ENCODE measurements at places on chromosomes 12 and 14.

DNA sequence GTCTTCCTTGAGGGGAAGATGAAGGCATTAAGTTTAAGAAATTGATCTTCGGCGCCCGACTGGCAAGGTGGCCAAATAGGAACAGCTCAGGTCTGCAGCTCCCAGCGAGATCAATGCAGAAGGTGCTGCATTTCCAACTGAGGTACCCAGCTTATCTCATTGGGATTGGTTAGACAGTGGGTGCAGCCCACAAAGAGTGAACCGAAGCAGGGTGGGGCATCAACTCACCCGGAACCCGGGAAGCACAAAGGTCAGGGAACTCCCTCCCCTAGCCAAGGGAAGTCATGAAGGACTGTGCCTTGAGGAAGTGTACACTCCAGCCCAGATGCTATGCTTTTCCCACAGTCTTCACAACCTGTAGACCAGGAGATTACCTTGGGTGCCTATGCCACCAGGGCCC is 45.2 kb upstream of the AVPR1A start:
- no peak for DNase-seq

- no peak for DNase-seq
Measured at GRCh38 chr14:105152794-105153241, 15.8 kb downstream of the JAG2 start.

DNA sequence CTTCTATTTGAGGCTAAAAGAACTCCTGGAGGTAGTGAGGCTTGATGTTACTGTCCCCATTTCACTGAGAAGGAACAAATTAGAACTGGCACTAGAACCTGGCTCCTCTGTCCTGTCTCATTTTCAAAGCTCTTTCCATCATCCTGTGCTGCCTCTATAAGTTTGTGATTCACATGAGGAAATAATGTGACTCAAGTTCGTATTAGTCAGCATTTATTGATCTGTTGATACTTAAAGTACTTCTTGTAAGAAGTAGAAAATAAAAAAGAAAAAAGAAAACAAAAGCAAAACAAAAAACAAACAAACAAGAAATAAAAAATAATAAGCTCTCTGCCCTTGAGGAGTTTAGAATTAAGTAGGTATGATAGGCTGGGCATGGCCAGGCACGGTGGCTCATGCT is 2.3 kb upstream of the ESPL1 start:
- no peak for DNase-seq

DNA sequence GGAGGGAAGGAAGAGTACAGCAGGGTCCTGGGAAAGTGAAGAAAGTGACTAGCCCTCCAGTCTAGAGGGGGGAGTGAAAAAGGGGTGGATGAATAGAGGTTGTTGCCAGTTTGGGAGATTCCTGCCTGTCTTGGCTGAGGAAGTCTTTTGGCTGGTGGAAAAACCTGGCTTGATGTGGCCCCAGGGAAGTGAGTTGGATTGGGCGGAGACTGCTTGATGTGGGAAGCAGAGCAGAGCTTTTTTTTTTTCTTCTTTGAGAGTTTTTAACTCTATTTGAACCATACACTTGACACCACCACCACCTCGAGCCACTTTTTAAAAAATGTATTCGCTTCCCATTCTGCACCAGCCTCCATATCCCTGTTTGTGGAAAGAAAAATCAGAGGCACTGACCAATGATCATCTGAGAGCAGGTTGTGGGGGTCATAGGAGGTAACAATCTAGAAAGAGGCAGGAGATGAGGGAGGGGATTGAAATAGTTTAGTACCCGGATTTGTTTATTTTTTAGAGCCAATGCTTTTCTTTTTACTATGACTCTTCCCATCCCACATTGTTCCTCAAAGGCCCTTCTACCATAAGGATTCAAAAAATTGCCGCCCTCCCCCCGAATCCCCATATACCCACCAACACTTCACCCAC is 690 bp upstream of the DTX3 start:
- no peak for DNase-seq

GRCh38 chr12:53755451-53755891 is 3.7 kb upstream of the CISTR start:
- DNase-seq, result no peak

DNA sequence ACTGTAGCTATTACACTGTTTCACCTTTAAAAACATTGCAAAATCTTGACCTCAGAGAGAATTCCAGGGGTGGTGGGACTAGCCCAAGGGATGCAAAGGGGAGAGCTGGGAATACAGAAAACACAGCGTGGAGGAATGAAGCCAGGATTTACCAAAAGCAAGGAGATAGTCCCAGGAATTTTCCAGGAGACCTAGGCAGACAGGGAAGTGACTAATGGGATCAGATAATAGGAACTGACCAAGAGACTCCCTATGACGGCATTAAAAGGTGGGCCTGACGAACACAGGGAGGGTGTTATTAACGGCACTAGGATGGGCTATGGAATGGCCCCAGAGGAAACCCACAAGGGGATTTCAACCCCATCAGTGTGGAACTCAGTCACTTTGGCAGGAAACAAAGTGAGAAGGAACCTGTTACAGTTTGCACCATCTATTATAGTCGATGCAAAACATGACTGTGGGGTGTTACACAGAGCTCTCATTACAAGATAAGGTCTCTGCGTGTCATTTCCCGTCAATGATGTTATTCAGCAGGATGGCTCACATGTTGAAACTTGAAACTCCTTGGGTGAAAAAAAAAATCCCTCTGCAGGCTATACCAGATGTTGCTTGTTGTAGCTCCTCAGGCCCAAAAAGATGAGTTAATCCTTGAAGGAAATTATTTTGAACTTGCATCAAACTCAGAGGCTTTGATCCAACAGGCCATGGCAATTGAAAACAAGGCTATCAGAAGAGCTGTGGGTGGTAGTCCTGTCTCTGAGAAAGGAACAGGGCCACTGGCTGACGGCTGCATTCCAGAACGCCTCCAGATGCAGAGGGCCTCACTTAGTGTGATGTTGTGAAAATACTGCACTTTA is 58.7 kb downstream of the DRAM1 start:
- DNase-seq, result no peak

GRCh38 chr14:100371773-100372172 is 48.6 kb downstream of the SLC25A47 start:
- DNase-seq, result no peak

- no peak for DNase-seq
Measured at GRCh38 chr12:89935850-89936249, 227.2 kb upstream of the ATP2B1 start.

DNA sequence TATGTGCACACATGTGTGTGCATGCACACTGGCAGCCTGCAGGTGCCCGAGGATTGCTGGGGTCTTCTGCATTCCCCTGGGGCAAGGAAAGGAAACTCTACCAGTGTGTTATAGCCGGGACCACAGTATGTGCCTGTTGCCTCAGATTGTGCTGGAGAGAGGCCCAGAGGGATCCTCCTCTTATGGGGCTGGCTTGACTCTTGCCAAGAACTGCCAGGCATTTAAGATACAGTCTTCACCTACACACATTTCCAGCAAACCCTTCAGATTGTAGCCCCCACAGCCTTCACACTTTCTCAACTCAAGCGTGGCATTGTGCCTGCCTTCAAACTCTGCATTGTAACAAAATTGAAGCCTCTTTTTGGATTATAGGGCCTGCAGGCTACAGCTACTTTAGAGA is 176.7 kb upstream of the DYRK2 start:
- DNase-seq, result no peak

- no peak for DNase-seq
Measured at GRCh38 chr12:54136844-54137580, 51.8 kb downstream of the SMUG1 start.

GRCh38 chr12:31783996-31784645 is 55.3 kb upstream of the AMN1 start:
- no peak for DNase-seq

GRCh38 chr12:105226219-105226618 is 9.8 kb downstream of the APPL2 start:
- DNase-seq, result no peak

DNA sequence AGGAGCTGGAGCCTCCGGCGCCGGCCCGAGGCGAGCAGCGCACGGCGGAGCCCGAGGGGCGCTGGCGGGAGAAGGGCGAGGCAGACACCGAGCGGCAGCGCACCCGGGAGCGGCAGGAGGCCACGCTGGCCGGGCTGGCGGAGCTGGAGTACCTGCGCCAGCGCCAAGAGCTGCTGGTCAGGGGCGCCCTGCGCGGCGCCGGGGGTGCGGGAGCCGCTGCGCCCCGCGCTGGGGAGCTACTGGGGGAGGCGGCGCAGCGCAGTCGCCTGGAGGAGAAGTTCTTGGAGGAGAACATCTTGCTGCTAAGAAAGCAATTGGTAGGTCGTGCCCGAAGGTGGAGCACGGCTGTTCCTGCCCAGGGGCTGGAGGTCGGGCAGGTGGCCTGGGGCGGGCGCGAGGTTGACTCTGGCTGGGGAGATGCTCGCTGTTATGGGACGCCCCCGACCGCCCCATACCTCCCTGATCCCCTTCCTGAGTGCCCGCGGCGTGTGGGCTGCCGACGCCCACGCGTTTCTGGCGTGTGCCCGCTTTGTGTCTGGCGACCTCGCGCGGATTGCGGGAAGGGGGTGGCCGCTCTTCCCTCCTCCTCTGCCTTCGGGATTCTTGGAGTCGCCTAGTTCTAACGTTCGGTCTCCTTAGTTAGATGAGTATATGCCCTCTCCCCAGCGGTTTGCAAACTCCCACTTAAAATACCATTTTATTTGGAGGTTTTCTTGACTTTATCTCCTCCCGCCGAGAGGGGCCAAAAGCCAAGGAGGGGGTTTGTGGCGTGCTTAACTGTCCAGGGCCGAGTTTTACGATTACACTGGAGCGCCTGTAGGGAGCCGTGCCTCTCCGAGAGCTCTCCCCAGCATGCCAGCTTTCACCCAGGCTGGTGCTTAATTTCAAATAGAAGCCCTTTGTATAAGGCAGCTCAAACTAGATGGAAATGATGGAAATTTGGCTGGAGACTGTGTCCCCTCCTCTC is 752 bp downstream of the DACT1 start:
- peak; percentile 36 for DNase-seq

DNA sequence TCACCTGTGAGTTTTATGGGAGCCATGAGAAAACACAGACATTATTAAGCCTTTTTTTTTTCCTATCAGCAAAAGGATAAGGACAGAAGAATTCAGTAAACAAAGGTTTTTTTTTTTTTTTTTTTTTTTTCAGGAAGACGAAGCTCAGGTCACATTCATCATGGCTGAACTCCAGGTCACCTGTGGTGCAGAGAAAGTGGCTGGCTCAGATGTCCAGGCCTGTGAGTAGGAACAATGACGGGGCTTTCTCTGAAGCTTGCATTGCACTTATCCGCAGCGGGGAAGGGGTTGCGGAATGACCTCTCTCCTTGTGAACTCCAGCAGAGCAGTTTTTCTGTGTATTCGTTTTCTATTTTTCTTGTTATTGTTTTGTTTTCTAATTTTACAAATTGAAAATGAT is 759.6 kb upstream of the TMEM132C start:
- no peak for DNase-seq

GRCh38 chr12:49952391-49953055 is 2.0 kb downstream of the AQP2 start:
- DNase-seq, result no peak

GRCh38 chr14:99529899-99530298 is 48.7 kb downstream of the CCNK start:
- DNase-seq, result no peak

DNA sequence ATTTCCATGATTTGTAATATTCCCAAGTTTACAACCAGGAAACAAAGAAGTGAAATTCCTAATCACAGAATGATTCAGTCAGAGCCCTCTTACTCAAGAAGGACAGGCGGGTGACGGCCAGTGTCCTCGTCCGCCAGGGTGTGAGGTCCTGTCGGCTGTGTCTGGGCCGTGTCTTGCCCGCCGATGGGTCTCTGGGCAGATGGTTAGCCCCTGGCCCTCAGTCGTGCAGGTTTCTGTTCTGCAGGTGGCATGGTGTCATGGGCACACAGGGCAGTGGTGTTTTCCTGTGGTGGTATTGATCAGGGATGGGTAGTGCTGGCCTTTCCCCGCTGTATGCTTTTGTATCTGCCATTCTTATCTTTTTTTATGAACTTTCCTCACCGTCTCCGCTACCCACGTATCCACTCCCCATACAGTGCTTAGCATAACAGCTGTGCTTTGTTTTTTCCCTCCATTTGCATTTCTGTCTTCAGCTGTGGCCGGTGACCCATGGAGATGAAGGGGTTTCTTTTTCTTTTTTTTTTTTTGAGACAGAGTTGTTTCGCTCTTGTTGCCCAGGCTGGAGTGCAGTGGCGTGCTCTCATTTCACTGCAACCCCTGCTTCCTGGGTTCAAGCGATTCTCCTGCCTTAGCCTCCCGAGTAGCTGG is 100.7 kb downstream of the TSPAN9 start:
- no peak for DNase-seq

GRCh38 chr14:71141701-71142374 is 234.6 kb downstream of the PCNX1 start:
- DNase-seq, result no peak

DNA sequence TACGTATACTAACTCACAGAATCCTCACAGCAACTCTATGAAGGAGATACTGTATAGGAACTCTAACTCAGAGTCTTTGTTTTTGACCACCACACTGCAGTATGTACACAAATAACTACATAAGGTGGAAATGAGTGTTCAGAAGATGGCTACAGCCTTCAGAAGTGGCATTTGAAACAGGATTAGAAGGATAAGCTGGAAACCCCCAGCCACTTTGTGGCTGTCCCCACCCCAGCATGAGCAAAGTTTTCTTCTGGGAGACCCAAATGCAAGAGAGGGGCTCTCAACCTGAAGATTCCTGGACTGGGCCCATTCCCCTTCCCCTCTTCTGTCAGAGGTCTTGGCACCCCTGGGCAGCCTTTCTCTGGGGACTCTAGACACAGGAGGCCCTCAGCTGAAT is 43.2 kb upstream of the PNMA1 start:
- no peak for DNase-seq

GRCh38 chr12:124231980-124232653 is 62.8 kb upstream of the RFLNA start:
- DNase-seq, result no peak

DNA sequence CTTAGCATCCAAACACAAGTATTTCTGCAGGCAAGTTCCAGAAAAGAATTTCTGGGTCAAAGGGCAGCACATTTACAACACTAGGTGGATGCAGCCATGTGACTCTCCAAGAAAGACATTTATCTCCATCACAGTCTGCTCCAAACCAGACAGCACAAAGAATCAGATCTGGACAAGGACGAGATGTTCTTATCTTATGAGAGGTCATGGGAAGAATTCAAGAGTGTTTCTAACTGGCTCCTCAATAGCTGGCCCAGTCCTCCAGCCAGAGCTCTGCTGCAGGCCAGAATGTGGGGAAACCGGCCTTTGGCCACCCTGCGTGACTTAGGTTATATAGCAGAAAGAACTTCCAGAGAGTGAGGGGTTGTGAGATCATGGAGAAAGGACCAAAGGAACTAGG is 17.4 kb downstream of the TMEM119 start:
- DNase-seq, result no peak

GRCh38 chr14:64910847-64911495 is 3.3 kb upstream of the CHURC1 start:
- no peak for DNase-seq

DNA sequence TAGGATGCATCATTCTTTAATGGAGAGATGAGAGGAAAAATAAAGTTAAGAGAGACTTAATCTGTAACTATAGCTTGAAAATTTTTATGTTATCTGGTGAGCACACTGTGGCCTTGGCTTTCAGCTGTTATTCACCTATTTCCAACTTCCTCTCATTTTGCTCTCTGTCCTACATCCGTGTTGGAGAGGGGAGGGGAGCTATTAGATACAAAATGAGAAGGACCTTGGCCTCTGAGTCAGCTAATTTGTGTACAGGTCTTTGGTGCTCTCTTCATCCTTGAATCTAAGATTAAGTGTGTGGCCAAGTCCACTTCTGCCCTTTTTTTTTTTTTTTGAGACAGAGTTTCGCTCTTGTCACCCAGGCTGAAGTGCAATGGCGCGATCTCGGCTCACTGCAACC is 887 bp upstream of the APOBEC1 start:
- no peak for DNase-seq

- no peak for DNase-seq
Measured at GRCh38 chr12:112468046-112468445, 49.3 kb downstream of the PTPN11 start.

- DNase-seq, result no peak
Measured at GRCh38 chr12:25317553-25317952, 66.8 kb upstream of the KRAS start.

Measured in activated naive CD4-positive, alpha-beta T cell treated with anti-CD3 and anti-CD28 coated beads, Interleukin-2, amount 50 U/mL, for 72 hours (primary cell).